PC-3 (cell line): ENCODE measurements at places on chromosomes 3 and 15.

DNA sequence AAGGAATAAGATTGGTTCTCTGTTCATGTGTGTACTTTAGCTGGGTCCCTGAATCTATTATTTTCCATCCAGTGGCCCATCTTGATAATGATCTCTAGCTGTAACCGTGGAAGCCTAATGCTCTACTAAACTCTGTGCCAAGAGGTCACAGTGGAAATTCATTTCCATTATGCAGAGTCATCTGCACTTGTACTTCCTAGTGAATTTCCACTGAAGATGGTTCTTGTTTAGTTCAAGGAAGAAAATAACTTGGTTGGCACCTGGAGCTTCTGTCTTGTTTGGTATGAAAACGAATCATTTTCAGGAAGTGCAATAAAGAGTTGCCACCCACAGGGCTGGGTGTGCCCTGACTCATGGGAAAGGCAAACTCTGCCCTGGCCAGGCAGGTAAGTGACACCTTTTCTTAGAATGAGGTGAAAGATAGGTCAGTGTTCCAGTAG lies 10.3 kb downstream of the LPP start:
- peak; percentile 91 for DNase-seq

GRCh38 chr3:191350396-191351090 lies 20.2 kb upstream of the UTS2B start:
- peak; percentile 86 for DNase-seq

- no peak for DNase-seq
Observed at GRCh38 chr15:87962428-87962827, 294.1 kb downstream of the NTRK3 start.

- no peak for DNase-seq
Observed at GRCh38 chr3:61157414-61157813, 93.8 kb downstream of the FHIT start.

- no peak for DNase-seq
Observed at GRCh38 chr15:88535100-88535499, 11.4 kb downstream of the DET1 start.

DNA sequence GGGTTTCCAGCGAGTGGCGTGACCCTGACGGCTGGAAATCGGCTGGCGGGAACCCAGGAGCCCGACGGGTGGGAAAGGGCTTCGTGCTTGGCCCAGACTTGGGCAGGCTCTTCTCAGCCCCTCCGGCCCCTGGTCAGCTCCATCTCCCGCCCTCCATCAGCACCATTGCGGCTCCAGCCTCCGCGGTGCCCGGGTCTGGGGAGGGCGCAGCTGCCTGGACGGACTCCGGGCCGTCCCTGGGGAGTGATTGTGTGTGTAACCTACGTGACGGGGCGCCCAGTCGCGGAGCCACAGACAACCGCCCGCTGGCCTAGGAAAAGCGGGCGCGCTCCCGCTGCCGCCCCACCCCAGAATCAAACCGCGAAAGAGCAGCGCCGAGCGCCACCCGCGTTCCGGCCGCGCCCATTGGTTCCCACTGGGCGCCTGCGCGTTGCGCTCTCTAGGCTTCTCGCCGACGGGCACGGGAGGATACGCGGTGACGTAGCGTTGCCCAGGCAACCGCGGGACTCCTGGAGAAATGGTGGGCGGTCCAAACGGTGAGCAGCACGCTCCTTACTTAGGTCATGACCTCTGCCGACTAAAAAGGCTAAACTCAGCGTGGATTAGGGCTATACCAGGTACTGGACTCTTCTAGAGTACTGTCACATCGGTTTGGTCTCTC lies at the start of gene CFAP20DC:
TSS of gene CFAP20DC (minus strand) at position 355 of the 661 bp plus-strand sequence. CDS start 394 bp downstream, outside the sequence.
- DNase-seq, result peak; percentile 98

DNA sequence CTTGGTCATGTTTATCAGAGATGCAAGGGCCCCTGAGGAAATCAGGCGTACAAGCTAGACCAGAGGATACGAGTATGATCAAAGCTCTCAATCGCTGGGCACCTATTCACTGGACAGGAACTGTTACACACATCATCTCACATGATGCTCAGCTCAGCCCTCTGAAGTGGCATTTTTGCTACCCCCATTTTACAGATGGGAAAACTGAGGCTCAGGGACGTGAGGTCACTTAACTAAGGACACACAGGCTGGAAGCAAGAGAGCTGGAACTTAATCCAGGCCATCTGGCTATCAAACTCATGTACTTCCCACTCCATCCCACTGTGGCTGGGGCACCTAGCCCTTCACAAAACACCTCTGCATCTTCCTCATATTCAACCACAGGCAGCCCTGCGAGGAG lies 72.9 kb upstream of the SLC6A1 start:
- DNase-seq, result no peak
